ENCODE measurements at places on chromosomes 7 and 10. TPM values are rescaled to one million over a fixed set of nuclear protein-coding genes. Genes with fewer than 3 reads are reported as not detected.

Gene WASHC2A
- 67.6 TPM for total RNA-seq

Gene OPN4
- total RNA-seq, result not detected

Gene PIK3CG
- total RNA-seq, result not detected

Gene CUL2
- 119 TPM for total RNA-seq

Gene SLC26A3
- total RNA-seq, result not detected

- no peak for DNase-seq
Observed at GRCh38 chr10:114379631-114380041, 24.7 kb downstream of the AFAP1L2 start.

DNA sequence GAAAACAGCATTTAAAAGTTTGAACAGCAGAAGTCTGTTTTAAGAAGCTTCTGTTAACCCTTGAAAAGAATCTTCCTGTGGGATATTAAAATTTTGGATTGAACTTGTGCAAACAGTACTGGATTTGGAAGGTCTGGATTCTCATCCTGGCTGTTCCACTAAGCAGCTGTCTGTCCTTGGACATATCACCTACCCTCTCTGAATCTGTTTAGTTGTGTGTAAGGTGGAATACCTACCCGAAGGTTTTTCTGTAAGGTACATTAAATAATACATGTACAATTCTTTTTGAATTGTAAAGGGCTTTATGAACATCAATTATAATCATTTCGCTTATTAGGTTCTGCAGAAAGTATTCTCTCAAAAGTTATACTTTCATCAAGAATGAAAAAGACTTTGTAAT lies 2.2 kb downstream of the PDCD4 start:
- DNase-seq, result no peak

- peak; percentile 13 for DNase-seq
Observed at GRCh38 chr7:106521541-106521940, 139.4 kb downstream of the CCDC71L start.

DNA sequence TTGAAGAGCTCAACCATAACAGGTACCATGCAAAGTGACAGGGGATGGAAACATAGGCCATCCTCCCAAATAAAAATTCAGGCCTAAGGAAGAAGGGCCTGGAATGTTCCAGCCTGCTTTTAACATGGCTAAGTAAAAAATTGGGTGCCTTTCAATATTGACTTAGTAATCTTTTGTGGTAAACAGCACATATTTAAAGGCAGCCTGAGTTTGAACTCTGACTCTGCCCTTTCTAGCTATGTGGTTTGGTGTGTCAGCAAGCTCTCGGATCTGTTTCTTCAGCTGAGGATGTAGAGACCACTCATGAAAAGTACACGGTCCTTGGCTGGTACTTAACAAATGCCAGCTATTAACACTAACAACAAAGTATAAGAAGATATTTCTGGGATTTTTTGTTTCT lies 191.8 kb upstream of the CDCA7L start:
- DNase-seq, result no peak

- no peak for DNase-seq
Observed at GRCh38 chr10:113381416-113381815, 171.4 kb upstream of the HABP2 start.
